Epithelial cell of proximal tubule (primary cell): ENCODE measurements at places on chromosomes 1 and 21. TPM values are rescaled to one million over a fixed set of nuclear protein-coding genes. Genes with fewer than 3 reads are reported as not detected.
A peak's percentile ranks its signal among the peaks of the same experiment; 100 is the strongest.

- no peak for DNase-seq
These were observed 4.4 kb upstream of the TMCO2 start for GRCh38 chr1:40243351-40243750.

GRCh38 chr1:1307261-1307922 is 338 bp downstream of the ACAP3 start:
- no peak for DNase-seq

- DNase-seq: no peak
These were observed 45.5 kb downstream of the TOR3A start for GRCh38 chr1:179127163-179127895.

The MFAP2 gene
- 42.2 and 53.2 TPM in 2 replicates for total RNA-seq

- peak; percentile 18 for DNase-seq
These were observed 816 bp downstream of the EDEM3 start for GRCh38 chr1:184753608-184754475.

The LRRC3 gene
- total RNA-seq: 1.0 and 3.0 TPM in 2 replicates

GRCh38 chr1:221809091-221810029 is 67.5 kb upstream of the DUSP10 start:
- no peak for DNase-seq

The OPRD1 gene
- total RNA-seq: not detected in 2 replicates
